NCI-H1092 (cell line): ENCODE measurements at places on chromosomes 4 and X.
A peak's percentile ranks its signal among the peaks of the same experiment; 100 is the strongest.

- no peak for DNase-seq
Measured at GRCh38 chr4:39053983-39054382, 8.0 kb upstream of the KLHL5 start.

GRCh38 chr4:89356086-89356485, 48.5 kb upstream of the GPRIN3 start:
- peak; percentile 85 for DNase-seq

DNA sequence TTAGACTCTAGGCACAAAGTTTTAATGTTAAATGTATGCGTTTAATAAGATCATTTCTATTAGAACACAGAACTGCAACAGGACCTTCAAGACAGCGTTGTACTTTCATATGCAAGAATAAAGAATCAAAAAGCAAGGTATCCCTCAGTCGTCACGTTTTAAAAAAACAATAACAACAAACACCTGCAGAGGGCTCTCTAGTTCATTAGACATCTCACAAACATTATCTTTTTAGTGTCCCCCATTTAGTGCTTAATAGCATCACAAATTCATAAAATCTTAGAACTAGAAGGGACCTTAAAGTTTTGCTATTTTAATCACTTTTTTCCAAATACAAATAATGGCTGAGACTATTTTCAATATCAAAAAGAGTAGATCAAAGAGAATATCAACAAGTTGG, 236.6 kb downstream of the DCHS2 start:
- no peak for DNase-seq

DNA sequence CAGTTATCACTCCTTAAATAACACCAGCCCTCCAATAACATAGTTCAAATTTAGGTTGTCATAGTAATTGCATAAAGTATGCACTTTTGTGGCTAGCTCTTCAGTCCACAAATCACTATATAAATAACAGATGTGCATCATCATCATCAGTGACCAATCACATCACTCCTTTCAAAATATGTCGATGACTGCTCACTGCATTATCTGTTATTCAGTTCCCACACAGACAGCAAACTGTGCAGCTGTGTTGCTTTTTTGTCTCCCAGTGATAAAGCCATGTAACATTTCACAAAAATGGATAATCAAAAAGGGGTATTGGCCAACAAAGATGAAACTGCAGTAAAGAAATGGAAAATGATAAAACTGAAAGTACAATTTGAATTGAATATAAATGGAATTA, 205.4 kb downstream of the DCLK2 start:
- DNase-seq = no peak

DNA sequence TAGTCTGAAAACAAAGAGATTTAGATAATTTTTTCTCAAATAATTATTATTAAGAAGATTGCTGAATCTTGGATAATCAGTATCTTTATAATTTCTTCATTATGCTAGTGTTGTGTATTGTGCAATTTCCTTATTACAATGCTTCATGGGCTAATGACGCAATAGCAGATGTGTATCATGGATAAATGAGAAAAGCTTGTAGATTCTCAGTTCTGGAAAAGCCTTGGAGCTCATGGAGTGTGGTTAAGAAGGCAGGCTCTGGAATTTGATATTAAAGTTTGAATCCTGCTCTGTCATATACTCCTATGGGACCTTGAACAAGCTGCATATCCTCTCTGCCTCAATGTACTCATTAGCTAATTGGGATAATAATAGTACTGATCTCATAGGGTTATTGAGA, 18.9 kb upstream of the CXCL8 start:
- no peak for DNase-seq

- no peak for DNase-seq
Measured at GRCh38 chrX:148541584-148541940, 41.1 kb downstream of the AFF2 start.

DNA sequence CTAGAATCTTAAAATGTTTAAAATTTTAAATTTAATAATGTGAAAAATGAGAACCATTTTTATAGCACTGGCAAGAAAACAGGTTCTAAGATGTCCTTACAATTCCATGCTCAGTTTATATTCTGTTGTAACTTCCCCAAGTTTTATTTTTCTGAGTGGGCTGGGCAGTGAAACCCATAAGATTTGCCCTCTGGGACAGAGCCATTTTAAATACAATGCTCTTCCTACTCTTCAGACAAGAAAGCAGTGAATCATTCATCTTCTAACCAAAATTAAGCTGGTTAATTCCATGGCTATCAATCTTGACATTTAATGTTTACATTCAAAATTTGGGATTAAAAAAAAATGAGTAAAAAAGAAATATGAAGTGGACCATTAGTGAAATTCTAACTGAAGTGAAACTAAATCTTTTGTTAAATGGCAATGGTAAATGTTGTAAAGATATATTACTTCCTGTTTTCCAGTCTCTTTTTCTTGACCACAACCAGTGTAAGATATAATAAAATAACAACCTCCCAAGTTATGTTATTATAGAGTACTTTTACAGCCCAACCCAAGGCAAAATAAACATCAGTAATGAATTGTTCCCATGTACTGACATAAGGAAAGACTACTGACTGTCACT, 37.2 kb upstream of the PTPN13 start:
- DNase-seq = no peak

DNA sequence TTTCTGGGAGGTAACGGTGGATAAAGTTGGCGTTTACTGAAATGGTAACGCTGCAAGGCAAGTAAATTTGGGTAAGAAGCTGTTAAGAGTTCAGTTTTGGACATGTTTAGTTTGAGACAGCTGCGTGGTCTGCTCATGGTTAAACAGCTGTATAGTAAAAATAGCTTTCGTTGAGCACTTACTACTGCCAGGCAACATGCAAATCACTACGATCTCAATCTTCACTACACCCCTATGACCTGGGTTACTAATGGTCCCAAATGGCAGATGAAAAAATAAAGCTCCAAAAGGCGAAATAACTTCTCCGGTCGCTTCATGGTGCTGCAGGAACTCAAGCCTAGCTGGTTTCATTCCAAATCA, 22.2 kb downstream of the FABP2 start:
- DNase-seq = no peak

DNA sequence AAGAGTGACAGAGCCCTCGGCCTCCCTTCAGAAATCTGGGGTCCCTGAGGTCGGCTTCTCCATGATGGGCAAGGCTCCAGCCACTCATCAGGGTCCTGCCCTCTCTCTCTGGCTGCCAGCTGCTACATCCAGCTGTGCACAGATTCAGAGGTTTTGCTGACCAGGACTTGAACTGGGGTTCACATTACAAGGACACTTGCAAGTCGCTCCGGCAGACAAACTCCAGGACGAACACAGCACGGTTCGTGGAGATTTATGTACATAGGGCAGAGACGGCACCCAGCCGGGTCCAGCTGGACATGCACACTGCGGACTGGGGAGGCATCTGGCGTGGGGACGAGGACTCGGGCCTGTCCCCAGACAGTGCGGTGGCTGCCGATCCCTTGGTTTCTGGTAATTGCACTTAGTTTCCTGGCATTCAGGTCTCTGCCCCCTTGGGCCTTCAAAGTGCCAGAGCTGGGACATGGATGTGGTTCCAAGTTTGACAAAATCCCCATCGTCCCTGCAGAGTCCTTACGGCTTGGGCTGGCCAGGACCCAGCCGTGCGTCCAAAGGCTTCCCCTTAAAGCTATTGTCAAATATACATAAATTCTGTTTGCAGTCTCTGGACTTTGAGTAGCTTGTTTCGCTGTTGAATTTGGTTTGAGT, 6.2 kb upstream of the C4orf50 start:
- no peak for DNase-seq

- DNase-seq = no peak
Measured at GRCh38 chr4:184280591-184281071, 63.0 kb upstream of the ENPP6 start.

GRCh38 chrX:39335513-39336235, 534.4 kb downstream of the MID1IP1 start:
- peak; percentile 83 for DNase-seq

GRCh38 chr4:1512738-1513660, 106.8 kb upstream of the NKX1-1 start:
- peak; percentile 2 for DNase-seq

GRCh38 chrX:23896981-23897380, 10.8 kb downstream of the APOO start:
- DNase-seq = no peak

DNA sequence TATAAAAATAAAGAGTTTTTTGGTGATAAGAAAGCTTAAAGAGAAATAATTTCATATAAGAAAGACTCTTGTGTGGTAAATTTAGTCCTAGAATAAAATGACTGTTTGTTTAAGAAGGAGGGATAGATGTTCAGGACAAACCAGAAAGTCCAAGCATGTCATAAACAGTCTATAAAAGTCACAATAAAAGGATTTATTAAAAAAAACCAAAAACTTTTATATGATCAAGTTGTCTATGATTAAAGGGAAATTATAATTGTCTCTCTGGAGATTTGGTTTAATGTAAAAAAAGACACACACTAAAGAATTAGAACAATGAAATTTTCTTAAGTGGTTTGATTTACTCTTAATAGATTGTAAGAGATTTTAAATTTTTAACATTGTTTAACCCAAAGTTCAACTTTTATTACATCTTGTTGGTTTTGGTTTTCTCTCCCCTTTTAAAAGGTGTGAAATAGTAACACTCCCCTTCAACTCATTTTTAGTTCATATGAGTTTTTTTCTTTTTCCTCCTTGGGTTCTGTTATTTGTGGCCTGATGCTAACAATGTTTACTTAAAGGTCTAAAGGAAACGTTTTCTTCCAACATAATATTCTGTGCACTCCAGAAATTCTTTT, 89.7 kb downstream of the PDHA2 start:
- no peak for DNase-seq

DNA sequence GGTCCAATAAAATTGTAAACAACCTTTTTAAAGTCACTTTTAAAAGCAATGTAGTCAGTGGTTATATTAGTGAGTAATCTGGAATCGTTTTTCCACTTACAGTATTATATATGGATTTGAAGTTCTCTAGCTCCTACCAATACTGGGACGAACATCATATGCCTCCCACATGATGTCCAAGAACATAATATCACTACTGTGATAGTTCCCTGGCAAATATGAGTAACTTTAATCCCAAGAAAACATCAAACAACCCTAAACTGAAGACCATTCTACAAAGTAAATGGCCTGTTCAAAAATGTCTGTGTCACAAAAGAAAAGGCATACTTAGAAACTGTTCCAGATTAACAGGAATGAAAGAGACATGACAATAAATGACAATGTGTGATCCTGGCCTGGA, 53.6 kb upstream of the FGFBP2 start:
- no peak for DNase-seq

DNA sequence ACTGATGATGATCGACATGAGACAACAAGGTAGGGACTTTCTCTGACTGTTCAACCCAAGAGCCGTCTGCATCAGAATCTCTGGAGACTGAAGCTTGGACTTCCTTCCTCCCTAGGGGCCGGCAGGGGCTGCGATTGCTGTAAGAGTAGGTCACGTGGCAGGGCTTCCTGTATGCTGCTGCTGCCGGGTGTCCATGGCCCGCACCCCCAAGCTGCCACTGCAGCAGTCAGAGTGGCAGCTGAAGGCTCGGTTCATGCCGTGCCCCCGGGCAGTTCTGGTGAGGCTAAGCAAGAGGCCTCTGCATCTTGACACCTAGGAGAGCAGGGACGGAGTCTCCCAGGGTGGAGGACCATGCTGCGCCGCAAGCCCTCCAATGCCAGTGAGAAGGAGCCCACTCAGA, at the start of gene SASH3:
SASH3 (plus strand) TSS at position 203 of the 400 bp plus-strand sequence; CDS start at position 352, 149 bp downstream.
- no peak for DNase-seq

- no peak for DNase-seq
Measured at GRCh38 chr4:154313004-154313585, 178.5 kb downstream of the DCHS2 start.

GRCh38 chr4:47391256-47391655, 72.2 kb downstream of the COMMD8 start:
- no peak for DNase-seq

- DNase-seq = no peak
Measured at GRCh38 chrX:141989815-141990214, 86.1 kb downstream of the MAGEC1 start.

GRCh38 chr4:9921326-9921725, 100.0 kb downstream of the SLC2A9 start:
- DNase-seq = no peak

GRCh38 chr4:104010722-104011121, 290.9 kb upstream of the TACR3 start:
- no peak for DNase-seq

DNA sequence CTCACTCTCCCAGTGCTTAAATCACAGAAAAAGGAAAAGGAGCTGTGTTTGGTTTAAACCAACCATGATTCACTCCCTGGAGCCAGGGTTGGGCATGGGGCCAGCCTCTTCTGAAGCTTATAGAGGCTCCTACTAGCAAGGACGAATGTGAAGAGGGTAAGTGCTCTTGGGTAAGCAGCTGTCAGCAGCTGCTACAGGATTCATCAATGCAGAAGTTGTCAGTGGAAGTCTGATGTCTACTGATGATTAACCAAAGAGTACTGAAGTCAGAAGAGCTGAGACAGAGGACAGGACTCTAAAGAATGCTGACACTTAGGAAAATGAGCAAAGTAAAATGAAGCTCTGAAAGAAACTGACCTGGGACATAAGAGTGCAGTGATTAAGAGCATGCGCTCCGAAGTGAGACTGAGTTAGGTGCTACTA, 32.7 kb upstream of the JADE1 start:
- DNase-seq = peak; percentile 42

DNA sequence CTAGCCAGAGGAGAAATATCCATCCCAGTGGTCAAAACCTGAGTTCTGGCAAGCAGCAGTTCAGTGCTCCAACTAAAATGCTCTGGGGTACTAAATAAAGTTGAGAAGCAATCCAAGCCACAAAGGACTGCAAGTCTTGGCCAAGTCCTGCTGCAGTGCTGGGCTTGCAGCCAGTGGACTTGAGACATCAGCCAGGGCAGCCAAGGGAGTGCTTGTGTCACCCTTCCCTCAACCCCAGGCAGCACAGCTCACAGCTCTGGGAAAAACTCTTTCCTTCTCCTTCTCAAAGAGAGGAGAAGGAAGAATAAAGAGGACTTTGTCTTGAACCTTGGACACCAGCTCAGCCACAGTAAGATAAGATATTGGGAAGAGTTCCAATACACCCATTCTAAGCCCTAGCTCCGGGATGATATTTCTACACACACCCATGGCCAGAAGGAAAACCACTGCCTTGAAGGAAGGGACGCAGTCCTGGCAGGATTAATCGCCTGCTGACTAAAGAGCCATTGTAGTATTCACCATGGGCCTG, 99.8 kb downstream of the PTCHD1 start:
- no peak for DNase-seq

DNA sequence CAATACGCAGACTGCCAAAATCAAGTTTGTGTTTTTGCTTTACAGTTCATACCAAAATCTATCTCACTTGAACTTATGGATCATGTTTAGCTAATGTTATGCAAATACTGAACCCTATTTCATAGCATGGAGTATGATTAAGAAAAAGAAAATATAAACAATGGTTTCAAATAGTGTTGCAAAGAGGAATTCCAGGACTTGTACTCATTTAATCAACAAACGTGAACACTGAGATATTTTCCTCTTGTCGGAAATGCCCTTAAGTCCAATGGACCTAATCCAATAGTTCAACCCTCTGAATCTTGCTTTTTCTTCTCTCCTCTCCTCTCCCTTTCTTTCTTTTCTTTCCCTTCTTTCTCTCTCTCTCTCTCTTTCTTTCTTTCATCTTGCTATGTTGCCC, 30.8 kb downstream of the RASL11B start:
- DNase-seq = no peak
